CD4-positive, alpha-beta T cell treated with Interleukin-6 for 4 hours (primary cell): ENCODE measurements at places on chromosomes 4 and X.

DNA sequence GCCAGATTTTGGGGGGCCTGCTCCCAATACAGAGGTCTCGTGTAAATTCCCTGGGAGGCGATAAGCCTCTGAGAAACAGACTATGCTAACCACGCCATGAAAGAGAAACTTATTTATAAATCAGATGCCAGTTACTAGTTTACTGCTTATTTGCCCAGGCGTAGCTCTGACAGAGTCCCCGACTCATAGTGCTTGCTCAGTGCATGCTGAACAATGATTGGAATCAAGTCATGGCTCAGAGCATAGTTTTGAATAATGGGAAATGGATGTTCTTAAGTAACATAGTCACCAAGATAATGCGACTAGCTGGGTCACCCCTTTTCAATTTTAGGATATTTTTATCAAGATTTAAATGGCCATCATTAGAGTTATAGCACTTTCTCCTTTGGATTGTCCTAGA, 39.9 kb downstream of the HTT start:
- DNase-seq, result no peak

GRCh38 chrX:48514126-48514806, 5.5 kb downstream of the PORCN start:
- DNase-seq, result no peak

DNA sequence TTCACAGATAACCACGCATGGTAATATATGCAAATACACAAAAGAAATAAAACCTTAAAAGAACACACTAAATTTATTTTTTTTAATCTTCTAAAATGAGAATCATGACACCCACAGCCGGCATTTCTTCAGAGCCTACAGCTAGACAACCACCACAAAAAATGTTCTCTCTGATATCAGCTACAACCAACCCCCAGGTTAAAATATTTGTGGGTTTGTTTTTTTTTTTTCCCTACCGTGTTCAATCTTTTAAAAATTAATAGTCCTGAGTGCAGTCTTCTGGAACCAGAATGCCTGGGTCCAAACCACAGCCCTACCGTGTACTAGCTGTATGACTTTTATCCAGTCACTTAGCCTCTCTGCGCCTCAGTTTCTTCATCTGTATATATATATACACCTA, 36.0 kb downstream of the MAML3 start:
- no peak for DNase-seq

- DNase-seq, result no peak
Measured at GRCh38 chr4:111187108-111187507, 564.2 kb upstream of the PITX2 start.

DNA sequence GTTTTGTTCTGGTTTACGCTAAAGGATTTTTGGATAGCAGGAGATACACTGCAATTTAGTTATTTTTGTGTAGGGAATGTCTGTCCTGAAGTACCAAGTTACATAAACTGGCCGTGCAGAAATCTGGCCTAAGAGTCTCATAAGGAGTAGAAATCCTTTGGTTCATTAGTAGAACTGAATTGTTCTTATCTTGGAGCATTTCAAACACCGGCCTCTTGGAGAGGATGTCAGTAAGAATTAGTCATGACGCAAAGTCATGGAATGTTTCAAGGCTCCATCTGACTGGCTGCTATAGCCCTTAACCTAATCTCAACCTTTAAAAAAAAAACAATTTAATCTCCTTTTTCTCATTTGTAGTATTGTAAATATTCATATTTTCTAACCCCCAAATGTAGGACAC, 15.2 kb downstream of the PDLIM3 start:
- DNase-seq, result no peak

GRCh38 chr4:25811374-25811690, 51.5 kb downstream of the SEL1L3 start:
- DNase-seq, result no peak

DNA sequence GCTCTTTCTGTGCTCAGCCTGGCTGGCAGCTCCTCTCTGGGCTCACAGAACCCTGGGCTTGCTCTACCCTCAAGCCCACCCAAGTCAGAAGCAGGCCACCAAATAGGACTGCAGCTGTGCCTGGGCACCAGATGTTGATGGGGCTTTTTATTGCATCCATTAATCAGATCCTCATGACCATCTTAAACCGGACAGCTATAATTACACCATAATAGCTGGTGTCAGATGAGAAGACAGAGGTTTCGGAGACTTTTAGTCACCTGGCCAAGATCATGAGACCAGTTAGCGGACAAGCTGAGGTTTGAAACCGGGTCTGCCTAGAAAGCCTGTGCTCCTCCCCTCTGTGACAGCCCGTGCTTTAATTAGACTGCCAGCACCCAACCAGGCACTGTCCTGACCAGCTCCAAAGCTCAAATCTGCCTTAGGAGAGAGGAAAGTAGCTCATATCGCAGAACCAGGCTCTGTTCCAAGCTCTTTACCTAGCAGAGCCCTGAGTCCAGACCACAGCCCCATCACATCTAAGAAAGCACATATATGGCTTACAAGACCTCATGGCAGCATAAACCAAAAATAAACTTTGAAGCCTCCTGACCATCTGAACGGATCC, 88.9 kb downstream of the JAKMIP1 start:
- DNase-seq, result no peak

DNA sequence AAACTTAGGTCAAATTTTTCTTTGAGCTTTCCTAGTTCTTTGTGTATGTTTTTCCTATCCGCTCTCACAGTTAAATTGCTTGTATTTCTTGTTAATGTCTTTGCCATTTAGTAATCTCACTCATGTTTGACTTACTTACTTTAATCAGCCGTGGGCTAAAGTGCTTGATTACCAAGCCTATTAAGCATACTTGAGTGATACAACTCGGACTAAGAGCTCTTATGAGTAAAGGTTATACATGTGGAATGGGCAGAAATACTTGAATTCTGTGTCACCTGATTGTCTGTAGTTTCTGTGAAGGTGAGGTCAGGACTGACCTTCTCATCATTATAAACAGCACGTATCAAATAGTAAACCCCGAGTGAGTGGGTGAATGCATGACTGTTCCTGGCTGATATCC, 664.5 kb downstream of the PDHA2 start:
- DNase-seq, result no peak

- no peak for DNase-seq
Measured at GRCh38 chr4:46274717-46275116, 115.2 kb downstream of the GABRA2 start.

DNA sequence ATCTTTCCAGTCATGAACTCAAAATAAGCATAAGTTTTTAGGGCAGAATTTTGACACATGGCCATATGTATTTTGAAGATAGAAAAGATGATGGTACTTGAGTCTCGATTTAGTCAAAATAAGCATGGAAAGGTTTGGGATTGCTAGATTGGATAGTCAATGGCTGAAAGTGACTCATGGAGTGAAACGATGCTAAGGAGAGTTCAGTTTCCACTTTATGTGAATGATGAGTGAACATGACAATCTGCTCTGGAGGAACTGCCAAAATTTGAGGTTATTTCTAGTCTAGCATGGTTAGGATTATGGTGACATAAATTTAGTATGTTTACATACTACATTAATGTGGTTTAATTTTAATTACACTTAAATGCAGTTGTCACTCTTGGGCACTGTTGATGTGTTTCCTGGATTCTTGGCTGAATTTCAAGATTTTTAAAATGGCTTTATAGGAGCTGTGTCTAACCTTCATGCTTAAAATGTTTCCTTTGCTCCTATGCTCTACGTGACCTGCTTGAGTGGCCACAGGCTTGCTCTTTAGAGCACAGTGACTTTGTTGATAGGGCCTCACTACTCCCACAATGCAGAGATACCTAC, 17.1 kb downstream of the DDX3X start:
- DNase-seq, result no peak

DNA sequence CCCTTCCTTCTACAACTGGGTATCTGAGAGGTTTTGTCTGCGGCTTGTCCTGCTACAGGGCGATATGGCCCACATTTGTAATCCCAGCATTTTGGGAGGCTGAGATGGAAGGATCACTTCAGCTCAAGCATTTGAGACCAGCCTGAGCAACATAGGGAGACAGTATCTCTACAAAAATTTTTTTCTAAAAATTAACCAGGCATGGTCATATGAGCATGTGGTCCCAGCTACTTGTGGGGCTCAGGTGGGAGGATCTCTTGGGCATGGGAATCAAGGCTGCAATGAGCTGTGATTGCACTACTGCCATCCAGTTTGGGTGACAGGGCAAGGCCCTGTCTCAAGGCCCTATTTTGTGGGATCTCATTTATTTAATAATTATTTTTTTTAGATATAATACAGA, 420.6 kb upstream of the PABPC4L start:
- DNase-seq, result no peak

- DNase-seq, result no peak
Measured at GRCh38 chr4:73679836-73680235, 59.6 kb upstream of the RASSF6 start.

GRCh38 chrX:15468036-15468435, 25.1 kb downstream of the PIR start:
- DNase-seq, result no peak

DNA sequence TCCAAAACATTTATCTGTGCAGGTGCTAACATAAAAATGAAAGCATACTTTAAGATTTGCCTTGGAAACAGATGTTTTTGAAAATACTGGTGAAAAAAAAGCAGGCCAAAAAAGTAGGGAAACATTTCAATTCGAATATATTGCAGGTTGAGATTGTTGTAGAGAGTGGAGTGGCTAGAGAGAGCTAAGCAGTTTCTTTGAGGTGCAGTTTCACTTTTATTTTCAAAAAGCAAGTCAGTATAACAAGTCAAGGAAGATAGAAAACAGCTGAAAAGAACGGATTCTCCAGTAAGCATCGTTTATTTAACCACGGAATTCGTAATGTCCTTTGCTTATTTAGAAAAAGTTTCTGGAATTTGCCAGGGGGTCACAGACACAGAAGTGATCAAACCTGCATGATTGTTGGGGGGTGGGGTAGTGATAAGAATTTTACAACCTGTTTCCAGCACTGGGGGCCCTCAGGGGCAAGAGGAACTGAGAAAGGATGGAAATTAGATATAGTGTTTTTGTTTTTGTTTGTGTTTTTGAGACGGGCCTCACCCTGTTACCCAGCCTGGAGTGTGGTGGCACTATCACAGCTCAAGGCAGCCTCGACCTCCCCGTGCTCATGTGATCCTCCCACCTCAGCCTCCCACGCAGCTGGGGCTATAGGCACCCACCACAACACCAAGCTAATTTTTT, 175.0 kb downstream of the TENM3 start:
- no peak for DNase-seq

GRCh38 chr4:25563071-25563564, 92.5 kb upstream of the SLC34A2 start:
- DNase-seq, result no peak

GRCh38 chr4:23504083-23504482, 385.8 kb downstream of the PPARGC1A start:
- no peak for DNase-seq

- DNase-seq, result no peak
Measured at GRCh38 chr4:129379429-129379828, 283.5 kb downstream of the C4orf33 start.

DNA sequence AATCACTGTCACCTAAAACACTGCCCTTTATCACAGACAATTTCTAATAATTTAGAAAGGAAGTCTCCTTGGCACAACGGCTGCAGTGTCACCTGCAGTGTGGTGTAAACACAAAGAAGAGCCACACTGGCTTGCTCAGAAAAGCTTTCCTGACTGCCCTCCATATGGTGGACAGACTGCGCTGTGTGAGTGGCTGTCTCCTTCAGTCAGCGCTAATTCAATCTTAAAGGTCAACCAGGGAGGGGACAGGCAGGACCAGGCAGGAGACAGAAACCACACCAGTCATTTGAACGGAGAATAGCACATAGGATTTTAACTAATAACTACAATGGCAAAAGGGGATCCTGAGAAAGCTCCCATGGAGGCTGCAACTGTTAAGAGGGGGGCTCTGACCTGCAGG, 132.1 kb downstream of the NSUN7 start:
- no peak for DNase-seq

- peak; percentile 67 for DNase-seq
Measured at GRCh38 chrX:154411981-154412340, 622 bp downstream of the TAFAZZIN start.

GRCh38 chr4:58760737-58761136, 1650.6 kb upstream of the IGFBP7 start:
- no peak for DNase-seq

DNA sequence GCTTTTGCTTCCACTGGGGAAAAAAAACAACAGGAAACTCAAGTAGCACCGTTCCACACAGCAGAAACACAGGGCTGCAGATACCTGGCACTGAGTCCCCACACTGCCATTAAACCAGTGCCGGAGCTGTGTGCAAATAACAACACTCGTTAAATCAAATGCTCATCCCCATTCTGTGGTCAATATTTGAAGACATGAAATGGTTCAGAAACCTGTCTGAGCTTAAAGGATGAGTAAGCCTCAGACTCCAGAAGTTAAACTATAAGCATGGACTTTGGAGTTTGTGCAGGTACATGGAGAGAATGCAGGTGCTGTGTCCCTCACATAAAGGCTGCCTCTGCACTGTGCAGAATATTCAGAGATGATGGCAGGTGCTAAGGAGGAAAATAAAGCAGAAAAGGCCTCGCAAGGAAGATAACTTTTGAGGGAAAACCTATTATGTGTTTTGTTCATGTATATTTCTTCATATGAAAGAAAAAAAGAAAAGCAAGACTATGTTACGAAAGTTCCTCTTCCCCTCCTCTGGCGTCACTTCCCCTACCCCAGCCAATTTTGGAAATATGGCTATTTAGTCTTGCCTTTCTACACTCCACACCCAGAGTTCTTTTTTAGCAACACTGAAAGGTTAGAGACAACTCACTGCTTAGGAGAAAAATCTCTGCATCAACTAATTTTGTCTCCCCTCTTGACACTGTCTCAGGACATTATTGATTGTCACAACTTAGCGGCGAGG, 4.6 kb downstream of the MPP1 start:
- DNase-seq, result no peak

GRCh38 chr4:145480257-145480656, 1.4 kb upstream of the SMAD1 start:
- DNase-seq, result no peak

DNA sequence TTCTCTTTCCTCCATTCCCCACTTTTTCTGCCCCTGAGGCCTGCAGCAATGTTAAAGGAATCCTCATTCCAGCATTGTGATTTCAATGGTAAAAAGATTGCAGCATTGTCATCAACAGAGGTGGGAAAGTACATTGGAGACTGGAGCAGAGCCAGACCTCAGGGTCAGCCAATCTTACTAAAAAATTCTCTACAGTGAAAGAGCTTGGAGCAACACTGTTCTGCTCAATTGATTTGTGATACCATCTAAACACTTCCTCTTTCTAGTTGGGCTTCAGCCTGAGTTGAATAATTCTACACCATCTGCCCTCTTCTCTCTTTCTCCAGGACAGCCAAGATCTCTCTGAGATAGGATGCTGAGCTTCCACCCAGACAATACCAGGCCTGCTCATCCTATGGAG, 176.5 kb downstream of the AR start:
- DNase-seq, result no peak
